Iris pigment epithelial cell (primary cell): ENCODE measurements at places on chromosomes 3 and 15.
A peak's percentile ranks its signal among the peaks of the same experiment; 100 is the strongest.

DNA sequence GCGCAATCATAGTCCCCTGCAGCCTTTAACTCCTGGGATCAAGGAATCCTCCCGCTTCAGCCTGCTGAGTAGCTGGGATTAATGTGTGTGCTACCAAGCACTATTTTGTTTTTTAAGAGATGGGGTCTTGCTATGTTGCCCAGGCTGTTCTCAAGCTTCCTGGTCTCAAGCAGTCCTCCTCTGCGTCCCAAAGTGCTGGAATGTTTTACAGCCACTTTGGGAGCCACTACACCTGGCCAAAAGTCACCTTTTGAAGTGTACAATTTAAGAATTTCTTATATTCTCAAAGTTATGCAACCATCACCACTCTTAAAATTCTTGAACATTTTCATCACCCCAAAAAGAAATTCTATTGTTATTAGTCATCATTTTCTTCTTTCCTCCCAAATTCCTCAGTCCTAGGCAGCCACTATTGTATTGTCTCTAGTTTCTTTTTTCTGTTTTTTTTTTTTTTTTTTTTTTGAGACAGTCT lies 17.8 kb downstream of the CDV3 start:
- peak; percentile 38 for DNase-seq

GRCh38 chr15:61099020-61099810 lies 129.9 kb downstream of the RORA start:
- DNase-seq = peak; percentile 25

GRCh38 chr3:27281671-27282150 lies 87.5 kb downstream of the NEK10 start:
- DNase-seq = no peak

GRCh38 chr3:156808025-156808424 lies 18.1 kb upstream of the LEKR1 start:
- no peak for DNase-seq

GRCh38 chr3:115834068-115834467 lies 210.8 kb downstream of the GAP43 start:
- DNase-seq = peak; percentile 87
